ENCODE measurements at places on chromosomes 7 and 10. TPM values are rescaled to one million over a fixed set of nuclear protein-coding genes. Genes with fewer than 3 reads are reported as not detected.

PDSS1 gene
- 6.1 TPM for total RNA-seq

ICA1 gene
- total RNA-seq = 41.1 TPM

ZNF503 gene
- total RNA-seq = 1.2 TPM

DNA sequence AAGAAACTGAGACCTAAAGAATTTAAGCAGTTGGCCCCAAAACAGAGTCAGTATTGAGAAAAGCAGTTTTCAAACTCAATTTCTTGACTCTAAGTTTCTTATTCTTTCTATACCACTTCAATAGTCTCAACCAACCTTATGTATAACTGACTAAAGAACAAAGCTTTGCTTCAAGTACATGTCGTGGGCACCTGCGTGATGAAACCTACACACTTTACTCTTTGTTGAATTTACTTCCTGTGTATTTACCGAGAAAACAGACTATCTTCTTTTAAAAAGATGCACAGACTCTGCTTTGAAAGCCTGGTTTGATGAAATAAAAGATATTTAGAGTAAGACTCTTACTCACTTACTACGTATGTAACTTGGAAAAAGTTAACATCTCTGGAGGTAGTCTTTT, 297.2 kb upstream of the CDC14C start:
- DNase-seq = no peak

DNA sequence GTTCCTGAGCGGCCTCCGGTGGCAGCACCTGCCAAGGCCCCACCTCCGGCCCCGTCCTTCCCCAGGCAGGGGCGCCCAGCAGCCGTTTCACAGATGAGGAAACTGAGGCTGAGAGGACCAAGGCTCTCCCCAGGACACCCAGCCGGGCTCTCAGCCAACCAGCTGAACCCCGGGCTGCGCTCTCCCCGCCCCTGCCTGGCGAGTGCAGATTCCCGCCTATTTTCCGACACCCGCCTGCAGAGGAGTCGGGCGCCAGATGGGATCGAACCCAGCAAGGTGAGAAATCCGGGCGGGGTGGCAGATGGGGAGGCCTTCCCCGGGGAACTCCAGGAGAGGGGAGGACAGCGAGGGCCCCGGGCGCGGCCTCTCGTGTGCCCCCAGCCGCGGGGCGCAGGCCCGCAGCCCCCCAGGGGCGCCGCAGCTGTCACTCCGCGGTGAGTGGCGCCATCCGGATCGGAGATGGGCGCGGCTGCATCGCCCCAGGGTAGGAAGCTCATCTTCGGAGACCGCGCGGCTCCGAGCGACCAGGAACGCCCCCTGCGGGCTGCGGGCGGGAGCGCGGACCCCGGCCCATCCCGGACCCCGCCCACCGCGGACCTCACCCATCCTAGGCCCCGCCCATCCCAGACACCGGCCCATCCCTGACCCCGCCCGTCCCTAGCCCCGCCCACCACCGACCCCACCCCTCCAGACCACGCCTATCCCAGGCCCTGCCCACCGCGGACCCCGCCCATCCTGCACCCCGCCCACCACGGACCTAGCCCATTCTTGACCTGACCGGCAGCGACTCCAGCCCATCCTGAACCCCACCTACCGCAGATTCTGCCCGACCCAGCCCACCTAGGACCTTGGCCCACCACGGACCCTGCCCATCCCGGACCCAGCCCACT, 90.3 kb downstream of the MICALL2 start:
- DNase-seq = peak; percentile 6
